A549 treated with Hydrocortisone at 1 μM for 4 hours (cell line): ENCODE measurements at places on chromosomes 3 and 15. TPM values are rescaled to one million over a fixed set of nuclear protein-coding genes. Genes with fewer than 3 reads are reported as not detected.

The TM4SF18 gene
- 30.3 to 41.5 TPM (median 33.5 TPM) in 5 replicates for total RNA-seq

The GOLGA8M gene
- 0.05 to 0.07 TPM in 2 of 5 replicates, not detected in the others for total RNA-seq

The ROPN1 gene
- total RNA-seq: not detected in 5 replicates

The IGDCC3 gene
- total RNA-seq: 0.07 to 0.18 TPM (median 0.09 TPM) in 5 replicates

The COLQ gene
- 0.25 to 0.53 TPM (median 0.29 TPM) in 5 replicates for total RNA-seq

The CASR gene
- not detected in 5 replicates for total RNA-seq

The CYP1A2 gene
- not detected in 5 replicates for total RNA-seq

The C3orf20 gene
- 0.08 TPM in 1 of 5 replicates, not detected in the others for total RNA-seq

The GOLGA8K gene
- 0.53 to 0.85 TPM (median 0.60 TPM) in 5 replicates for total RNA-seq

The SI gene
- total RNA-seq: not detected in 5 replicates

The AGBL1 gene
- total RNA-seq: not detected in 5 replicates

The WDR93 gene
- total RNA-seq: 0.10 to 0.24 TPM (median 0.16 TPM) in 5 replicates

The RBMS3 gene
- total RNA-seq: 0.55 to 0.90 TPM (median 0.83 TPM) in 5 replicates

The SLC6A1 gene
- total RNA-seq: 0.06 TPM in 1 of 5 replicates, not detected in the others

The GOLGA8S gene
- total RNA-seq: 0.08 to 0.22 TPM (median 0.14 TPM) in 5 replicates

The LRRC49 gene
- total RNA-seq: 3.8 to 5.3 TPM (median 5.0 TPM) in 5 replicates

The CAPN3 gene
- 0.22 to 0.80 TPM (median 0.33 TPM) in 5 replicates for total RNA-seq

The GUCA1C gene
- not detected in 5 replicates for total RNA-seq

The CCDC54 gene
- not detected in 5 replicates for total RNA-seq
